Spinal cord (tissue), 10 donors: ENCODE measurements at places on chromosomes 3 and 15. TPM values are rescaled to one million over a fixed set of nuclear protein-coding genes. Genes with fewer than 3 reads are reported as not detected.

DNA sequence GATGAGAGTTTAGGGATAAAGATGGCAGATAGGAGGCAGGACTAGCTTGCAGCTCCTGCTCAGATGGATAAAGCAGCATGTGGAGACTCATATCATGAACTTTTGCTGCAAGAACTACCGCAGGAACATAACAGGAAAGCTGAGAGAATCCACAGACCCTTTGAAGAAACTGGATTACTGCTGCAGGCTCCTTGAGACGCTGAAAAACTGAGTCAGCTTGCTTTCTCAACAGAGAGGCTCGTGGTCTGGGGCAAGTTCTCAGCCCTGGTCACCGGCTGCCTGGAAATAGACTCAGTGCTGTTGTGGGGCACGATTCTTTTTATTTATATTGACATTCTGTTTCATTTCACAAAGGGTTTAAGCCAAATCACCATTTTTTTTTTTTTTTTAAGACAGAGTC is 28.8 kb upstream of the TRIM59 start:
- H3K4me1 ChIP-seq, result no peaks in the 10 kb centered on the region
- DNase-seq, result no peak
- no peaks in the 10 kb centered on the region for H3K27me3 ChIP-seq
- no peak overlapping the region for H3K4me3 ChIP-seq
- no peak overlapping the region for H3K27ac ChIP-seq
- no peaks in the 10 kb centered on the region for H3K36me3 ChIP-seq

The GOLGA8S gene
- polyA plus RNA-seq, result 1.6 TPM

DNA sequence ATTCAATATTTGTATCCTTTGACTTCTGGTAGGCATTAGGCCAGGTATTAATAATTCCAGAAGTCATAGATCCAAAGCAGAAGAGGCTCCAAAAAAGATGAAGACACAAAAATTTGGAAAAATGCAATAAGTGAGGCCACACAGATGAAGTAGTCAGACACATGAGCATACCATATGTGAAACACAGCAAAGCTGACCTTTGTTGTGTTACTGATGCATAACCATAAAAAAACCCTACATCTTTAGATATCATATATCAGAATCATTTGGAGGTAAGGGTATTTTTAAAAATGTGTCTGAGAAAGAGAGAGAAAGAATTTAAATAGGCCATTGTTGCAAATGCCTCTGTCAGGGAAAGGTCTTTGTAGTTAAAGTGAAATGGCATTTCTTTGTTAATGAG is 314.9 kb downstream of the SLC9A9 start:
- no peaks in the 10 kb centered on the region for H3K36me3 ChIP-seq
- no peak overlapping the region for H3K4me3 ChIP-seq
- no peaks in the 10 kb centered on the region for H3K27me3 ChIP-seq
- no peak overlapping the region for H3K27ac ChIP-seq
- DNase-seq, result no peak
- no peaks in the 10 kb centered on the region for H3K4me1 ChIP-seq

DNA sequence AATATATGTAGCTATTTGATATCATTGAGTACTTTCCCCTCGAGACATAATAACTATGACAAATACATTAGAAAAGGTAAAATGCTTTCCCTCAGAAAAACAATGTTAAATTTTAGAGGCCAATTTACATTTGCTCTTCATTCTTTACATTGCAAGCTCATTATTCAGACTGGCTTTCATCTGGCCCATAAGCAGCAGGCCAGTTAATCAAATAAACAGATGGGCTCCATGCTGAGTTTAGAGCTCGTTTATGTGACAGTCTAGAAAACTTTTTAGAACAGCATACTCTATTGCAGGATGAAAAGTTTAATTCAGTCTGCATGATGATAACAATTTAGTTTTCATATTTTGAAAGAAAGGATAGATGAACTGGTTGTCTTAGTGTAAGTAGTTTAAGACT is 150.6 kb downstream of the DUT start:
- H3K27me3 ChIP-seq, result no peaks in the 10 kb centered on the region
- no peak overlapping the region for H3K4me3 ChIP-seq
- DNase-seq, result no peak
- no peaks in the 10 kb centered on the region for H3K36me3 ChIP-seq
- H3K4me1 ChIP-seq, result no peaks in the 10 kb centered on the region

DNA sequence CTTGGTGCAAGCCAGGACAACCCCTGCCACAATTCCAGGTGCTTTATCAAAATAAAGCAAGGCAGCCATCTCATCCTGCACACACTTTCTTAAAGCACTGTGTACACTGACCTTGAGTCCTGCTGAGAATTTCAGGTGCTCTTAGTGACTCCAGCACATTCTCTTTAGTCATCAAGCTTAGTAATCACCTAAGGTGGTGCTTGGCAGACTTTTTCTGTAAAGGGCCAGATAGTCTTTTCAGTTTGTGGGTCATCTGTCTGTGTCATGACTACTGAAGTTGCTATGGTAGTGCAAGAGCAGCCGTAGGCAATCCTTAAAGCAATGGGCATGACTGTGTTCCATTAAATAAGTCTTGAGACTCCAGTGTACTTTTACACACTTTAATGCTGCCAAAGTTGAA is 36.4 kb downstream of the RIOX2 start:
- no peak for DNase-seq
- no peak overlapping the region for H3K4me3 ChIP-seq
- H3K4me1 ChIP-seq, result no peaks in the 10 kb centered on the region
- no peaks in the 10 kb centered on the region for H3K36me3 ChIP-seq
- H3K27ac ChIP-seq, result no peak overlapping the region

The ALS2CL gene
- 5.8 TPM for polyA plus RNA-seq

The GASK1A gene
- 5.2 TPM for polyA plus RNA-seq

The ZMYND10 gene
- 28.6 TPM for polyA plus RNA-seq
